ENCODE measurements at places on chromosomes 13 and 19.

DNA sequence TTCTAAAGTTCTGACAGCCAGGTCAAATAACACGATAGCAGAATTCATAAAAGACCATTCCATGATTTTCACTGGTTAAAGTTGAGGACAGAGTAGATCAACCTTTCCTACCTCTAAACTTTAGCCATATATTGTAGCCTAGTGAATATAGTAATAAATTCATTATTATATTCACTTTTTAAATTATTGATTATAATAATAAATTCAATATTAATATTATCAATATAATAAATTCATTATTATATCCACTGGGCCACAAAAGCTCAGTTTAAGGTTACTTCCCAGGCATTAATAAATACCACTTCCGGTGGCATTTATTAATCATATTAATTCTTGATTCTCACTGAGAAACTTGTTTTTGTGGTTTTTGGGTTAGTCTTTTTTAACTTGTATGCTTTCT, 85.7 kb upstream of the GPC6 start:
- DNase-seq: no peak

DNA sequence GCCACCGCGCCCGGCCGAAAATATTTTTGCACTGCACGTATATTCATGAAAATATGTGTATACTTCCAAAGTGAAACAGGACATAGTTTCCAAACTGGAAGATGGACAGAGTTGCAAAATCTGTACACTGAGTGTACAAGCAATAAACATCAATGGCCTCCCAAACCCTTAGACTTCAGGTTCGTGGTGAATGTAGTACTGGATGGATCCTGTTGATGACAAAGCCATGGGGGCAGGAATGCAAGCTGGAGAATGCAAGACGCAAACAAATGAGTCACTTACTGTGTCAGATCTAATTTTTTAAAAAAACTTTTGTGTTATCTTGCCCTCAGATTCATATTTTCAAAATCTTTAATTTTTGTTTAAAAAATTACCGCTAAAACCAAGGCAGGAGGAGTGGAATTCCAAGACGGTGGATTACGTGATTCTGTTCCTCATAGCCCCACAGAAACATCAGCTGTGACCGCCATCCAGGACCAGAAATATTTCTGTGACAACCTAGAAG, 12.7 kb upstream of the LILRA2 start:
- no peak for DNase-seq

GRCh38 chr13:37546087-37546486, 52.5 kb downstream of the POSTN start:
- DNase-seq: no peak

GRCh38 chr19:29681422-29682235, 16.4 kb downstream of the PLEKHF1 start:
- DNase-seq: no peak

GRCh38 chr19:42558450-42559150, 30.3 kb upstream of the CEACAM1 start:
- DNase-seq: no peak

GRCh38 chr19:28023064-28023463, 1189.9 kb downstream of the UQCRFS1 start:
- no peak for DNase-seq

DNA sequence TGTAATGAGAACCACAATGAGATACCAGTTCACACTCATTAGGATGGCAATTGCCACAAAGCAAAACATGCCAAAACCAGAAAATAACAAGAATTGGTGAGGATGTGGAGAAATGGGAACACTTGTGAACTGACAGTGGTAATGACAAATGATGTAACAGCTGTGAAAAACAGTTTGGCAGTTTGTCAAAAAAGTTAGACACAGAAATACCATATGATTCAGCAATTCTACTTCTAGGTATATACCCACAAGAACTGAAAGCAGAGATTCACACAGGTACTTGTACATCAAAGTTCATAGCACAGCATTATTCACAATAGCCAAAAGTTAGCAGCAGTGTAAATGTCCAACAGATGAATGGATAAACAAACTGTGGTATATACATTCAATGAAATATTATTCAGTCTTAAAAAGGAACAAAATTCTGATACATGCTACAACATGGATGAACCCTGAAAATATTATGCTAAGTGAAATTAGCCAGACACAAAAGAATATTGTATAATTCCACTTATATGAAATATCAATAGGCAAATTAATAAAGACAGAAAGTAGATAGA, 96.5 kb downstream of the UGGT2 start:
- no peak for DNase-seq

GRCh38 chr13:30341815-30342570, 34.6 kb upstream of the KATNAL1 start:
- no peak for DNase-seq

GRCh38 chr19:38134540-38135149, 89.4 kb downstream of the DPF1 start:
- DNase-seq: no peak

DNA sequence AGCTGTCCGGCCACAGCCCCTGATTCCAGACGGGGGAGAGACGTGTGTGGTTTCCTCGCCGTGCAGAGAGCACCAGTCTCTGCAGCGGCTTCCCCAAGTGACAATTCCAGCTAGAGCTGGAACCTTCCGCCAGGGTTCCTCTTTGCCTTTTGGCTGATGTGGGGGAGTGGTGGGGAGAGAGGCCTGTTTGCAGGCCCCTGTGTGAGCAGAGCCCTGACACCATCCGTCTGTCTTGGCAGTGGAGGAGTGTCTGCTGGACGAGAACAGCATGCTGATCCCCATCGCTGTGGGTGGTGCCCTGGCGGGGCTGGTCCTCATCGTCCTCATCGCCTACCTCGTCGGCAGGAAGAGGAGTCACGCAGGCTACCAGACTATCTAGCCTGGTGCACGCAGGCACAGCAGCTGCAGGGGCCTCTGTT, 25.0 kb downstream of the LAMP1 start:
- no peak for DNase-seq

DNA sequence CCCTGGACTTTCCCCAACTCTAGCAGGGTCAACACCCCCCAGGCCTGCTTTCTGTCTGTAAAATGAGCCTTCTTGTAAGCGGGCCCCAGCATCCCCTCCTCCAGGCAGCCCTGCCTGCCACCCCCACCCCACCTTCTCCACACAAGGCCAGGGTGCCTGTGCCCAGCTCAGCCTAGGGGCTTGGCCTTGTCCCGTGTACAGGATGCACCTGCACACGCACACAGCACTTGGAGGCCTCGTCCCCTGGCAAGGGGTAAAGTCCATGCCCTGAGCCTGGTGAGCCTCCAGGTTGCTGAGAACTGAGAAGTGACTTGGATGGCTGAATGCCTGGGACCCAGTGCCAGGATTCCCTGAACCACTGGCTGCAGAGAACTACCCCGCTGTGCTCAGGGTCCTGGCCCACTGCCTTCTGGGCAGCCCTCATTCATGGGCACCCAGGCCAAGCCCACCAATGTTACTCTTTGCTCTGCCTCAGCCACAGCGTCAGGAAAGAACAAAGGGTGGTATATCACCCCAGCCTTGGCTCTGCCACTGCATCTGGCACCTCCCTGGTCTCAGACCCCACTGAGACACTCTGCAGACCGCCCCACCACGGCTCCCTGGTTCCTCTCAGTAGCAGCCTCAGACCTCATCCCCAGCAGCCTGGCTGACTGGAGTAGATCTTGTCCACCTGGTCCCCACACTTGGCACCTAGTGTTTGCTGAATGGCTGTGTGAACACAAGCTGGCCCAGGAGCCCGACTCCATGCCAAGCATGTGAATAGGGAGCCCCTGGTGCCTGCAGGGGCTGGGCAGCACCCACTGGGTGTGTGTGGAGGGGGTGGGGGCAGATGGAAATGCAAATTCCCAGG, 1.8 kb upstream of the TM6SF2 start:
- DNase-seq: no peak

DNA sequence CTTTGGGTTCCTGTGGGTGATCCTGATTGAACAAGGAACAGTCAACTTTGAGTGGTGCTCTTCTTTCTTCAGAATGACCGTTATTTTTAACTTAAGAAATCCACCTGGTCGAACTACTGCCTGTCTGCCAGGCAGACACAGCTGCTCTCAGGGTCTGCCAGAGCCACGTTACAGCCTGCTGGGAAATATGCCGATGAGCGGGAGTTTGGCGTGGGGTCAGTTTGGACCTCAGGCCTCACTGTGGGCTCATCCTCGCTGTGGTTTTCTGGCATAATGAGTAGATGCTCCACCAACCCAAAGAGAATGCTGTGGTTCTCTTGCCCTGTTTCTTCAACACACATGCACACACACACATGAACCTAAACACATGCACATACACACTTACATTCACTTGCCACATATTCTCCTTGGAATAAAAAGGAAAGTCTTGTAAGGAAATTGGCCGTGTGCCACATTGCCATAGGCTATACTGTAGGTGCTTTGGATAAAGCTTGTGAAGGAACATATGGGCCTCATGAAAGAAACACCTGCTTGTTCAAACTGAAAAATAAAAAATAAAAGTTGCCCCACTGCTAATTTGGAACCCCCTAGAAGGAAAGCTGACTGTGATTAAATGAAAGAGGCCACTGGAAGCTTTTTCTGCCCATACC, 598.7 kb upstream of the KLF12 start:
- DNase-seq: no peak

DNA sequence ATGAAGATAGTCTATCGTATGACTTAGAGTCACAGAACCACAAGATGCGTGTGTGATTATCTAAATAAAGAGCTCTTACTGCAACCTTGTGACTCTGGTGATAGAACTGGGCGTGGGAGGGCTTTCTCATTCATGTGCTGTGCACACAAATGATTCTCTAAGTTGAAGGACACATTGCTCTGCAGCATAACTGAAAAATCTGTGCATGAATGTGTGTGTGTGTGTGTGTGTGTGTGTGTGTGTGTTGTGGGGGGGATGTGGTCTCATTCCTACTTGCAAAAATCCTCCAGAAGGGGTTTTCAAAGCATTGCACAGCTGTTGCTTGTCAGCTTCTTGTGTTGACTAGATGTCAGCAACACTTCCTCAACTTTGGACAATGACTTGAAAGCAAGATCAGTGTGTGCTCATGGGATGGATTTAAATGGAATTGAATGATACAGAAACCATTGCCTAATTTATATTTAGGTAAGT, 22.4 kb downstream of the LRCH1 start:
- no peak for DNase-seq

GRCh38 chr19:10288662-10289166, 1.0 kb upstream of the ICAM5 start:
- DNase-seq: no peak

DNA sequence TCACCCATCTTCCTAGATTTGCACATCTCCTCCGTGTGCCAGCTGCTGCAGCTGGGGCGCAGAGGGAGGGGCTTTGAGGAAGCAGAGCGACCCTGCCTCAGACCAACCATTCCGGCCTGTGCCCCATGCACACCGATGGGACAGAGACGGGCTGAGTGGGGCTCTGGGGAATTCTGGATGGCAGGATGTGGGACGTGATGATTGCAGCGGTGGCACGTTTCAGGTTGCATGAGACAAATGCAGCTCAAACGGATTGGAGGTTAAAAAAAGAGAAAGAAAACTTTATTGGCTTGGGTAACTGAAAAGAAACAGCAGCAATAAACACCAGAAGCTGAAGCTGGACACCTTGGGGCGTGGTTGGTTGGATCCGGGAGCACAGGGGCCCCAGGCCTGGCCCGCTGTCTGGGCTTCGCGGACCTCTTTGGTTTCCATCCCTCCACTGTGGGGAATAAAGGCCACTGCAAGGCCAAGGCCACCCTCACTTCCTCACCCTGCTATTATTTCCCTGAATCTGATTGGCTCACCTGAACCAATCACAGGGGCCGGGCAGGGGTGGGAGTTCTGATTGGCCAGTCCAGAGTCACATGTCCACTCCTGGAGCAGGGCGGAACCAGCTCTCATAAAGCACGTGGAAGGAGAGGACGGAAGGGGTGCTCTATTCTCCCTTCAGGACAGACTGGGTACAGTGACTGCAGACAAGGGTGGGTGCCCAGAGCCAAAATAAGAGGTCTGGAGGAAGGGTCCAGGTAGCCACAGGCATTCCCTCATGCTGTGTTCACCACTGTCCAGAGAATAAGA, 6.1 kb upstream of the ZNF787 start:
- DNase-seq: no peak

GRCh38 chr19:43305642-43306041, 36.3 kb upstream of the PSG9 start:
- no peak for DNase-seq

DNA sequence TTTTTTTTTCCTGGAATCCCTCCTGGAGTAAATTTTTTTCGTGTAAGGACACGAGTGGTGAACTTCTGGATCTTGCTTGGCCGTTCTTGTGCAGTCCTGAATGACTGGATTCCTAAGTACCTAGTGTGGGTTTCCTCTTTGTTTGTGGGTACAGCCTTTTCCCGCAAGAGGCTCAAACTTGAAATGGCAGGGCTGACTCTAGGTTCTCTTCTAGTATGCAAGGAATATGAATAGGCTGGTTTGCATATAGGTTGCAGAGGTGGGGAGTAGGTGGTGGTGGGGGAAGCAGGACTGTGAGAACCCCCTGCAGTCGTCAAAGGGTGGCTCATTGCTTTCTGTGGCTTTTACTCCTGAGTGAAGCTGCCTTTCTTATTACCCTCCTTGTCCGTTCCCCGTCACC, 13.6 kb downstream of the UBAC2 start:
- DNase-seq: no peak

DNA sequence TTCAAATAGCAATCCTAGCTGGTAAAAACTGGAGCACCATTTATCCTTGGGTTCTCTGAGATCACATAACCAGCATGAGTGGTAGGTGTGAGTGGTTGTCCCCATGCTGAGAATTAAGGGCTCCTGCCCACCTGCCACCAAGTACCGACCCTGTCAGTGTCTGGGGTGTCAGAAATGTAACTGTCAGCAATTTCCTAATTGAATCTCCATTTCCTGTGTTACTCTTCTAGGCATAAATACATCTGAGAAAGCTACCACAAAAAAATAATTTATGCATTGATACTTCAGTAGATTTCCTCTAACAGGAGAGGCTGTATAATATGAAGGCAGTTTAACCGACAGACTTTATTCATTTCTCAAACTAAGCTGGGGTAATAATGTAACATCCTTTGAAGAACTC, 25.1 kb downstream of the CPB2 start:
- no peak for DNase-seq

DNA sequence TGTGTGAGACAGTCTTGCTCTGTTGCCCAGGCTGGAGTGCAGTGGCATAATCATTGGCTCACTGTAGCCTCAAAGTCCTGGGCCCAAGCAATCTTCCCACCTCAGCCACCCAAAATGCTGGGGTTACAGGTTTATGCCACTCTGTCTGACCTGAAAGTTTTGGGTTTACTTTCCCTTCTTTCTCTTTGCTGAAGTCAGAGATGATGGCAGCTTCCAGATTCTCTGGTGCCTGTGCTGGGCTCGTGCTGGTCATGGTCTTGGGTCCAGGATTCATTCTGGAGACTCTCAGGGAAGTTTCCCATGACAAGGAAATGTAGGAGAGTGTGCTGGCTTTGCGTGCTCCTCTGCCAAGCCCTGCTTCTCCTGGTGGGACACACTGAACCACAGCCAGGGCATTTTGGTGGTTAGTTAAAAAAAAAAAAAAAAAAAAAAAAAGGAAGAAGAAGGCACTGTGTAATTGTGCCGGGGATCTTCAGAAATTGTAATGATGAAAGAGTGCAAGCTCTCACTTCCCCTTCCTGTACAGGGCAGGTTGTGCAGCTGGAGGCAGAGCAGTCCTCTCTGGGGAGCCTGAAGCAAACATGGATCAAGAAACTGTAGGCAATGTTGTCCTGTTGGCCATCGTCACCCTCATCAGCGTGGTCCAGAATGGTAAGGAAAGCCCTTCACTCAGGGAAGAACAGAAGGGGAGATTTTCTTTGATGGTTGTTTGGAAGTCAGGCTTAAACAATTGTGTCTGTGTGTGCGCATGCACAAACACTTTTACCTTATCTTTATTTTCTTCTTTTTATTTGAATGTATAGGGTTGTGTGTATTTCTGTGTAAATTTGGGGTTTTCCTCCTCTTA, at the start of gene ALOX5AP:
TSS of gene ALOX5AP (plus strand) at position 519 of the 847 bp plus-strand sequence. CDS start at position 582, 63 bp downstream.
- DNase-seq: no peak

Measured in cerebellar nuclear complex (tissue), 1 donor.